ENCODE measurements at places on chromosomes 12 and 14.

DNA sequence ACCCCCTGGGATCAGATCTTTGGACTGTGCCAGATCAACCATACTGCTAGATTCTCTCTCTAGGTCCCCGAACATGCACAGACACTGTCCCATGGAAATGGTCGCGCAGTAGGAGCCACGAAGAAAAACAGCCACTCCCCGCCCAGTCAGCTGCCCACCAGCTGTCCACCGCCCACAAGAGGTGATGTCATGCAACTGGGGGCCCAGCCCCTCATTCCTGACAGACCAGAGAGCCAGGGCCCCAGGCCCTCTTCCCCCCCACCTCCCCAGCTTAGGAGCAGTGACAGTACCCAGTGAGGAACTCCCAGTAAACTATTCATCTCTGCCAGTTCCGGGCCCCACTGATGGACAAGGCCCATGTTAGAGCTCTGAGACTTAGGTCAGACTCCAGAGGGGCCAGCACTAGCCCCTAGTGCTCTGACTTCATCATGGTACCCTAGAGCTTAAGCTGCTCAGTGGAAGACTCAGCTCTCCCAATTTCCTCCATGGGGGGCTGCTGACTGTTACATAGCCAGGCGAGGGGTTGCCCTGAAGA is 3.7 kb upstream of the TAMALIN start:
- DNase-seq, result no peak

DNA sequence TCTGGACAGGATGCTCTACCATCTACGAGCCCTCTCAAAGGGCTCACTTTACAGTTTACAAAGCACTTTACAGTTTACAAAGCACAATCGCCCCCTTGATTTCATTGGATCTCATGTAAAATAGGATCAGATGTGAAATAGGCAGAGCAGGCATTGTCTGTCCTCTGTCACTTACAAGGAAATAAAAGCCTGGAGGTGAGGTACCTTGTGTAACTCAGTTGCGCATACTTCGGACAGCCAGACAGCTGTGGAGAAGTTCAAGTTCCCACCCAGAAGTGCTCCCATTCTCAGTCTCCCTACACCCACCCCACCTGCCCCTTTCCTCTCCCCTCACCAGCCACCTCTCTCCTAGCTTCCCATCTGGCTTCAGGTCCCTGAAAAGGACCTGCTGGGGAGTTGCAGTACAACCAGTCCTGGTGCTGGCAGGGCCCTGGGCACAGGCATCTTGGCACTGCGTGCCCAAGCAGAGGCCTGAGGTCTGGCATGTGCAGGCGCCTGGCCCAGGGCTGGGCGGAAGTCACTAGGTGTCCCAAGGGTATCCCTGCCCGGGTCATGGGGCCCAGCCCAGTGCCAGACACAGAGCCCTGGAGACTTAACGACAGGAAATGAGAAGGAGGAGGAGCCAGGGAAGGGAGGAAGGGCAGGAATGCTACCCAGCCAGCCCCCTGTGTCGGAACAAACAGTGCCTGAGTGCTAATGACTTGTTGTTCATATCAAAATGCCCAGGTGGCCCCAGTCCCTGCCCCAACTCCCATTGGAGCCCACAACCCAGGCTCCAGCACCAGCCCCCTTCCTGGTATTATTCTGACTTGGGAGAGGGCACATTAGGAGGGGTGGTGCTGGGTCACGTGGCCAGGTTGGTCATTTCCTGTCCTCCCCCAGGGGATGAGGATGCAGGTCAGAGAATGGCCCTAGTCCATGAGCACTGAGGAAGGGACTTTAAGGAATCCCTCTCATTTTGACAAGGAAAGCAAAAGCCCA is 5.4 kb downstream of the RAPGEF3 start:
- no peak for DNase-seq

GRCh38 chr14:84726471-84726870 is 803.5 kb upstream of the FLRT2 start:
- no peak for DNase-seq

DNA sequence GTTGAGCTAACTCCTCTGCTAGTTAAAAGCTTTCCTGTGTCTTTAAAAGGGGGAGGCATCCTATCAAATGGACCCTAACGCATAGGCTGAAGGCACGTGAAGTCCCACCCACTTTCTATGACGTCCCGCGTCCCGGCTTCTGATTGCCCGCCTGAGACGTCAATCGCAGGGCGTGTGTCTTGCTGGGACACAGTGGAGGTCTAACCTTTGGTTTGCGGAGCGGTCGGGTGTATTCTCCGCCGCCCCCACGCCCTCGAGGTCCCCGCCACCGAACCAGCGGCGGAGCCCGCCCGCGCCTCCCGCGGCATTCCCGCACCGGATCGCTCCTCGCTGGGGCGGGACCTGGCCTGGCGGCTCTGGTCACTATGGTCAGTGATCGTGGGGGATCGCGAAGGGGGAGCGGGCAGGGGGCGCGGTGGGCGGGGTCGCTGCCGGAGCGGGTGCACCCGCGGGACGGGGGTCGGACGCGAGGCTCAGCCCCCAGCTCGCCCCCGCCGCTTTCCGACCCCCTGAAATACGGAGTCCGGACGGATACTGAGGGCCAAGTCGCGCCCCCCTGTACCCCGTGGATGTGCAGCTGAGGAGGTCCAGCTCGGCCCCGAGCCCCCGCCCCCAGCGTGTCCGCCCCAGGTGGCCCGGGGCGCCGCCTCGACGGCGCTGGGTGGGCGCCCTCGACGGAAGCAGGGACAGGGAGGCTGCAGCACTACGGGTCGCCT is at the start of gene OTUB2:
TSS of gene OTUB2 (plus strand) at position 168 of the 716 bp plus-strand sequence. CDS start at position 366, 198 bp downstream.
- peak; percentile 99 for DNase-seq

DNA sequence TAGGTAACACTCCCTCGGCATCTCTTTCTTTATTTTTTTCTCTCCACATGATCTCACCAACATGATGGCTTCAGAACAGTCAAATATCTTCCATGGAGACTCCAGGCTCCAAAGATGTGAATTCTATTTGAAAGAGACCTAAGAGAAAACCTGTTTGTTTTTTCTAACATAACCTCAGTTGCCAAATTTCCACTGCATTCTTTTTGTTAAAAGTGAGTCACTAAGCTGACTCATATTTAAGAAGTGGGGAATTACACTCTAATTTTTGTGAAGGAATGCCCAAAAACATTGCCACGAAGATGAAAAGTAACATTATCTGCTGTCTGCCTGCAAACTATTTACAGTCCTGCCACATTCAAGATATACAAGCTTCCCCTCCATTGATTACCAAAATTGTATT is 1337.6 kb downstream of the LRFN5 start:
- no peak for DNase-seq

GRCh38 chr14:64504897-64505794 is 576 bp downstream of the ZBTB1 start:
- DNase-seq, result peak; percentile 97

GRCh38 chr12:21599143-21599999 is 5.3 kb downstream of the GYS2 start:
- DNase-seq, result no peak

DNA sequence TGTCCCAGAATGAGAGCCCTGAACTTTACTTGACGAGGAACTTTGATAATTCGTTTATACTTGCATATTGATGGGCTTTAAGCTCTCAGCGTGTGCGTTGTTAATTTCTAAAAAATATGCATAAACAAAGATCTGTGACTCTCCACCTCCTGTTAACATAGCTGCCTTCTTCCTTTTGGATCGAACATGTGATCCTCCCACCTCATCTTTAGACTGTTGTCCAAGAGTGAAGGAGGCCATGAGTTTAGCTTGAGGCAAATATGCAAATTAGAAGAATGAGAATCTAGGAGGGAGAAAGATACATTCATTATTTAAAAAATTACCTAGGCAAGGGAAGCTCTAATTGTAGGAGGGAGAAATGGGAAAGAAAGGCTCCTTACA is 617 bp downstream of the TTC8 start:
- peak; percentile 20 for DNase-seq

GRCh38 chr12:3141339-3142321 is 64.5 kb downstream of the TSPAN9 start:
- no peak for DNase-seq

GRCh38 chr14:24399447-24399822 is 632 bp downstream of the NYNRIN start:
- DNase-seq, result no peak

DNA sequence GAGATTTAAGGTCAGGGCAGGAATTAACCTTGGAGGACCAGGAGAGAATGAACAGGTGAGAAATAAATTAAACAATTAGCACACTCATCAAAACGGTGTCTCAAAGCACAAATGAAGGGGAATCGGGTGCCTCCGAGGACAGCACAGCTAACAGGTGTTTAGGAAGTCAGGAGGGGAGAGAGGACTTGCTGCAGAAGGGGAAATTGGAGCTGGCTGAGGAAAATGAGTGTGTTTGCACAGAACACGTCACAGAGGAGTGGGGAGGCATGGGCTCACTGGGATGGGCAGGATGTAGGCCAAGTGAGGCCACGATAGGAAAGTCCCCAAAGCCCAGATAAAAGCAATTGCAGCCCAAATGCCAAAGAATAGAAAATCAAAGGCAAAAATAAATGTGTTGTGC is 121.7 kb downstream of the ZNF664 start:
- no peak for DNase-seq

DNA sequence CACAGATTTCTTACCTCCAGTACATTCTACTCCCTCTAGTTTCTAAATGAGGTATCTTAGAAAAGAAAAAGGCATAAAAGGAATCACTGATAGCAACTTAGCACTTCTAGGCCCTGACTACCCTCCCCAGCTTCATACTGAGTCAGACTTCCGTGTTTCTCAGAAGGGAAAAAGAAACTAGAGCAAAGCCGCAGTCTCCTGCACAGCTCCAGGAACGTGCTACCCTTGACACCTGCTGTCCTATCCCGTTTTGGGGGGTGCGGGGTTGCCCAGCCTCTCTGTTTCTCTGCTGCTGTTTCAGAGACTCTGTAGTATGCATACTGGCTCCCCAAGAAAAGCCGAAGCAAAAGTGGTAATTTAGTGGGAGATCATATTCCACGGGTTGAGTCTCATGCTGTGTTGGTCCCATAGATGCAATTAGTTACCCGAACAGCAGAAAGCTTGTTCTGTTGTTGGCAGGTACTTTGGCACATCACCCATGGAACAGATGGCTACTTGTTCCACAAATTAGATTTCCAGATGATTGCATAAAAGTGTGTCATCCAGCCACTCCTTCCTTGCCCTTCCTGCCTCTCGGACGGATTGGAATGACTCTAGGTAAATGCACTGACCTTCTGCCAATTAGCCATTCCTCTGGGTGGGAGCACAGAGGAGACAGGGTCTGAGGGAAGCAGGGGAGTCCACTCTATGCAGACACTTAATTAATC is 438.1 kb downstream of the FUT8 start:
- peak; percentile 10 for DNase-seq

DNA sequence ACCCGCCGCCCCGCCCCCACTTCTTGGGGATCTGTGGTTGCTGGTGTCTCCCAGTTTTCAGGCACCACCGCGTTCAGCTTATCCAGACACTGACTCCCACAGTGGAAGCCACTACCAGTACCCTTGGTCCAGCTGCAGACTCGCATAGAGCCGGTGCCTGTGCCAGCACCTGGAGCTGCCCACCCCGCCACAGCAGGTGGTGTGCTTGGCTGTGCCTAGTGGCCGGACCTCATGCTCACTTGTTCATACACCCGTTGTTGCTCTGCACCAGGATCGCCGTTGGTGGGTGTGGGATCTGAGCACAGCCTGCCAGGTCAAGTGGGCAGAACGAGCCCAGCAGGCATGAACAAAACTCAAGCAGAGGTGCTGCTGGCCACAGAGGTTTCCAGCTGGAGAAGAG is 673.2 kb downstream of the RERGL start:
- no peak for DNase-seq

DNA sequence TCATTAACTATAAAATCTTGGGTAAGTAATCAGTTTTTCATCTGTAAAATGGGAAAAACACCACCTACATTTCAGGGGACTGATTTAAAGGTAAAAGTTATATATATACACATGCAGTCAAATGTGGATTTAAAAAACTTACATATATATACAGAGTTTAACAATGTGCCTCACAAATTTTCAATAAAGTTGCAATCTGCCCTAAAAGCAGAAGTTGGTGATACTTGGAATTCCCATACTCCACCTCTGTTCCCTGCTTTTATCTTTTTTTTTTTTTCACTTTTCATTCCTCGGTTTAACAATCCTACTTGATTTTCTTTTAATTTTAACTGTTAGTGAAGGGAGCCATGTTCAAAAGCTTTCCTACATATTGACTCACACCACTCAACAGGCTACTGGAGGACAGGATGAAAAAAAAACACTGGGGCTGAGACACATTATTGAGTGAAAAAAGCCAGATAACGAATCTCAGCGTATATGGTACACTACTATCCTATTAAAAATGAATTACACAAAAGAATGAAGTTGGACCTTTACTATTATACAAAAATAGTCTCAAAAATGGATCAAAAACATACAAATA is 24.3 kb downstream of the SPPL3 start:
- DNase-seq, result no peak

DNA sequence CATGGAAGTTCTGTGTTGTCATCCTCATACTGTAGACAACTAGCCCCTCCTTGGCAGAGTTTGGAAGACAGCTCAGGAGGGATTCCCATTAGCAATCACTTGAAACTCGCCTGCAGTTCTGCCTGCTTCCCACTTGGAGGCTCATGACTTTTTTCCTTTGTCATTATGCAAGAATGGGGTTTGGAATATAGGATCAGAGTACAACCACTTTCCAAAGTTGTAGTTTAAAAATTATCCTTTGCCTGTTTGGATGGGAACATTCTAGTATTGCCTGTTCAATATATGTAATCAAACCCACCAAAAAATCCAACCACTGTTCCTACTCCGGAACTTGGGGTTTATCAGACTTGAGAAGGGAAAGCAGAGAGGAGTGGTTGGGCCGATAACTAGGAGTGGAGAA is 2.1 kb upstream of the GPD1 start:
- peak; percentile 49 for DNase-seq

GRCh38 chr14:52188381-52188780 is 79.1 kb upstream of the PTGDR start:
- DNase-seq, result no peak

- DNase-seq, result no peak
Observed at GRCh38 chr14:68359837-68360552, 432.9 kb downstream of the ZFP36L1 start.

DNA sequence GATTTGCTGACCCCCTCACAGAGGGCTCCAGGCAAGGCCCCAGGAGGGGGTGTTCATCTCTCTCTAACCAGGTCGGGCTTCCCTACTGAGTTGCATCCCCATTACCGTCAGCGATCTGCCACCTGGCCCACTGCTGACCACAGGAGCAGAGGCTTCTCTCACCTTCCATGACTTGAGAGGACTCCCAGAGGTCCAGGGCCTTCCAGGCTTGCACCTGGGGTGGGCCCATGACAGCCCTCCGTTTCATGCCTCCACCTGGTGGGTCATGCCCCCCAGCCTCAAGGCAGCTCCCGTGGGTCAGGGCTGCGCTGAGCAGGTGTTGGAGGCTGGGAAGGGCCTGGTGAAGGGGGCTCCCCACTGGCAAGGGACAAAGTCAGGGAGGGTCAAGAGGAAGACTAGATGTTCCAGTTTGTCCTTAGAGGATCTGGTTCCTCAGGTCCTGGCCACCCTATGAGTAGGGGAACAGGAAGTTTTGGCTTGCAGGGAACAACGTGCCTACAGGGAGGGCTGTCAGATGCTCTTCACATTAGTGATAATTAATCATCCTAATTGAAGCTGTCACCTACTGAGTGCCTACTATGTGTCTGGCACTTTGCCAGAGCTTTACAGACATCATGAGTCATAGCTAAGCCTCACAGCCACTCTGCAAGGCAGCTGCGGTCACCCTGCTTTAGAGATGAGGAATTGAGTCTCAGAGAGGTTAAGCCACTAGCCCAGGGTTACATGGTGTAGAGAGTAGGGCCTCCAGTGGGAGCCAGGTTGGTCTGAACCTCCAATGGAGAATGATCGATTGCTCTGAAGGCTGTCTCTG is 13.8 kb downstream of the NFKBIA start:
- DNase-seq, result peak; percentile 42

GRCh38 chr14:32998433-32998832 is 59.8 kb downstream of the NPAS3 start:
- peak; percentile 5 for DNase-seq

Data from hematopoietic multipotent progenitor cell treated with erythropoietin and hydrocortisone succinate and interleukin-3 and kit ligand, for 4 days (in vitro differentiated cells).